ENCODE measurements at places on chromosomes 5 and 9.

GRCh38 chr5:52139888-52140615, 647.7 kb upstream of the ITGA1 start:
- no peak for DNase-seq

DNA sequence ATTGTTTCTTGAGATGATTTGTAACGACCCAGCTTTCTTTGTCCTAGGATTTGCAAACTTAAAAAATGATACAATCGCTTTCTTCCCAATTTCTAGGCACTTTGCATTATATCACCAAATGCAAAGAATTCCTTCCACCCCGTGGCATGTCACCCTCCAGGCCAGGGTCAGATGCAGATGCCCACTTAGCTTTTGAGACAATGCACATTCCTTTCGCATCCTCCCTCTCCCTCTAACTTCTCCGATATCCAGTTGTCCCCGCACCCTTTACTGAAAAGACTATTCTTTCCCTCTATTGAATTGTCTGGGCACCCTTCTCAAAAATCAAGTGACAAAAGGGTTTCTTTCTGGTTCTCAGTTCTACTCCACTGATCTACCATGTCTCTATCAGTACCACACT, 17.3 kb downstream of the RNF130 start:
- no peak for DNase-seq

DNA sequence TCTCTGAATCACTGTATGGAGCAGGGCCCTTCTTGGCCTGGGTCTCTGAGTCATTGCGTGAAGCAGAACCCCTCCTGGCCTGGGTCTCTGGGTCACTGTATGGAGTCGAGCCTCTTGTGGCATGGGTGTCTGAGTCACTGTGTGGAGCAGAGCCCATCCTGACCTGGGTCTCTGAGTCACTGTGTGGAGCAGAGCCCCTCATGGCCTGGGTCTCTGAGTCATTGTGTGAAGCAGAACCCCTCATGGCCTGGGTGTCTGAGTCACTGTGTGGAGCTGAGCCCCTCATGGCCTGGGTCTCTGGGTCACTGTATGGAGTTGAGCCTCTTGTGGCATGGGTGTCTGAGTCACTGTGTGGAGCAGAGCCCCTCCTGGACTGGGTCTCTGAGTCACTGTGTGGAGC, 94.0 kb upstream of the RAPGEF1 start:
- no peak for DNase-seq

DNA sequence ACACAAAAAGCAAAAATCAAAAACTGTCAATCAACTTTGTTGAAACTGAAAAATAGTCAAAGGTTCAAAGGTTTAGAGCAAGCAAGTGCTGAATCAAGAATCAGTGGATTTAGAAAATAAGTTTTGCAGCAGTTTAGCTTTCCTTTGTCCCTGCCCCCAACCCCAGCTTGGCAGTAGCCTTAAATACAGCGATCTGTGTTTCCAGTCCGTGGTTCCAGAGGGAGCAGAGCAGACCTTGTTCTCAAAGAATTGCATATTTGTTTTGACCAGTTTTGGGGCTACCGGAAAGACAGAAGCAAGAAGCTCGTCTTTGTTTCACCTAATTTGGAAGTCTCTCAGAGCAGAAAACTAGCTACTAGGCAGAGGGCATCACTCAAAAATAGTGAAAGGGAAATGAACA, 57.2 kb upstream of the PRDM9 start:
- DNase-seq: no peak

GRCh38 chr5:133406977-133407632, 205.2 kb downstream of the FSTL4 start:
- no peak for DNase-seq

GRCh38 chr5:135443161-135443960, 3.8 kb downstream of the DCANP1 start:
- no peak for DNase-seq

DNA sequence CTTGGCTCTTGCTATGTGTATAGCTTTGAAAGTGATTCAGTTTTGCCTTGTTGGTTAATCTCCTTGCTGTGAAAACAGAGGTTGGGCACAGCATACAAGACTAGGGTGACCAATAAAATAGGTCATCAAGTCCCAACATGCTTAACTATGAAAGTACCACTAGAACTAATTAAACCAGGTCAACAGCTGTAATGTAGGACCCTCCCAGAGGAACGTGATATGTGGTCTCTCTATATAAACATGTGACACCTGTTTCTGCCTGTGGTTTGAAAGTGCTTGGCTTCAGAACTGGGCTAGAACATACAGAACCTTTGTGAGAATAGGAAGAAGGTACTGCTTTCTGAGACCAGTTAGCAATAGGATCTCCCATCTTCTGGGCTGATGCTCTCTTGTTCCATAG, 297.1 kb downstream of the FBXL7 start:
- no peak for DNase-seq

GRCh38 chr9:27487128-27487640, 36.9 kb upstream of the IFNK start:
- no peak for DNase-seq

DNA sequence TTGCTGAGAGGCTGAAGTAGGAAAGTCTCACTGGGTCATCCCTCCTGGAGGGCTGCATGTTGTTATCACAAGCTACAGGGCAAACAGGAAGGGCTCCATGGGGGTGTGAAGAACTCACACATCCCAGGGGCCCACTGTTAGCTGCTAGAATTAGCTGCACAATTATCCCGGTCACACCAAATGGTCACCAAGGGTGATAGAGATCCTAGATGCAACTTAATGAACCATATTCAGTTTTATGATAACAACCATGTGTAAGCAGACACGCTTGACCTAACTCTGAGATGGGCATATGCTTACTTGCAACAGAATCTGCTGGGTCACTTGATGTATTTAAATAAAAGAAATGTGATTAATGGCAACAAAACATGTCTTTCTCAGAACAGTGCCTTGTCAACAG, 143.5 kb upstream of the C6 start:
- no peak for DNase-seq

- no peak for DNase-seq
Measured at GRCh38 chr9:35920051-35920620, 10.8 kb downstream of the SPAAR start.

GRCh38 chr9:122695696-122696095, 20.8 kb downstream of the OR1L3 start:
- no peak for DNase-seq

DNA sequence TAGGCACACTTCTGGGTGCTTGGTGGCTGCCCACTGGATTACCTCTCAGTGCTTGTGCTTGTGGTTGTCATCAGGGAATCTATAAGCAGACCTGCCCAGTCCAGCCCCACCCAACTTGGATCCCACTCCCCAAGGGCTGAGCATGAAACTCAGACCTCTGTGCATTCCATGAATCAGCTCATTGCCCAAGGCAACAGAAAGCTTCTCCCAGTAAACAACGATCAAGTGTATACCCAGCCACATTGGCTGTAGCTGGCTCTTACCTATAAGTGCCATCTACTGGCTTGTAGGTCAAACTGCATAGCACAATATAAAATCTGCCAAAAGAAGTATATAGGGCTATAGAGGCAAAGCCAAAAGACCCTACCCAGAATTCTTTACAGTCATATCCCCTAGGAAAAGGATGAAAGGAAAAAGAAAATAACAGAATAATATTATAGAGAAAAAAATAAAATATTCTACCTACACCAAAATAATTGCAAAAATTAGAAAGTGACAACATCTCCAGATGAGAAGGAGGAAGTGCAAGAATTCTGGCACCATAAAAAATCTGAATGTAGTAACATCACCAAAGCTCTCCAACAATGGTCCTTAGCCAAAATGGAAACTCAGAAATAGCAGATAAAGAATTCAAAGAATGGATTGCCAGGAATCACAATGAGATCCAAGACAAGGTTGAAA, 321.0 kb upstream of the TRPC7 start:
- no peak for DNase-seq

Measured in cortex of kidney (tissue), 1 donor.